ENCODE measurements at places on chromosomes 16 and 17. TPM values are rescaled to one million over a fixed set of nuclear protein-coding genes. Genes with fewer than 3 reads are reported as not detected.

DNA sequence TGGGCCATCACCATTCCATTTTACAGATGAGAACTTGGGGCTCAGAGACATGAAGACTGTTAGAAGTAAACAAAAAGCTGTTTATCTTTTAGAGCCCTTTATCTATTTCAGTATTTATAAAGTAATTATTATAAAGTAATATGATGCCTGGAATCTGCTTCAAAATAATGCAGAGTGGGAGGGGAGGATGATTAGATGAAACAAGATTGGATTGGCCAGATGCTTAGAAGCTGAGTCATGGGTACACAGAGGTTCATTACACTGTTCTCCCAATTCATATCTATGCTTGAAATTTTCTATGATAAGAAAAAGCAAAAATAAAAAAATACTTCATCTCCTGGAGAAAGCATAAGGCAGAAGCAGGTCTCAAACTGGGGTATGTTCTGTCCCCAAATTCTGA, 29.4 kb downstream of the TOM1L2 start:
- DNase-seq: no peak
- no peak overlapping the region for H3K4me3 ChIP-seq
- H3K27me3 ChIP-seq: no peaks in the 10 kb centered on the region
- no peaks in the 10 kb centered on the region for H3K36me3 ChIP-seq
- peak overlapping the region; percentile 98 for H3K27ac ChIP-seq
- H3K4me1 ChIP-seq: peaks cover 92% of the 10 kb centered on the region

The TEX19 gene
- not detected for total RNA-seq

DNA sequence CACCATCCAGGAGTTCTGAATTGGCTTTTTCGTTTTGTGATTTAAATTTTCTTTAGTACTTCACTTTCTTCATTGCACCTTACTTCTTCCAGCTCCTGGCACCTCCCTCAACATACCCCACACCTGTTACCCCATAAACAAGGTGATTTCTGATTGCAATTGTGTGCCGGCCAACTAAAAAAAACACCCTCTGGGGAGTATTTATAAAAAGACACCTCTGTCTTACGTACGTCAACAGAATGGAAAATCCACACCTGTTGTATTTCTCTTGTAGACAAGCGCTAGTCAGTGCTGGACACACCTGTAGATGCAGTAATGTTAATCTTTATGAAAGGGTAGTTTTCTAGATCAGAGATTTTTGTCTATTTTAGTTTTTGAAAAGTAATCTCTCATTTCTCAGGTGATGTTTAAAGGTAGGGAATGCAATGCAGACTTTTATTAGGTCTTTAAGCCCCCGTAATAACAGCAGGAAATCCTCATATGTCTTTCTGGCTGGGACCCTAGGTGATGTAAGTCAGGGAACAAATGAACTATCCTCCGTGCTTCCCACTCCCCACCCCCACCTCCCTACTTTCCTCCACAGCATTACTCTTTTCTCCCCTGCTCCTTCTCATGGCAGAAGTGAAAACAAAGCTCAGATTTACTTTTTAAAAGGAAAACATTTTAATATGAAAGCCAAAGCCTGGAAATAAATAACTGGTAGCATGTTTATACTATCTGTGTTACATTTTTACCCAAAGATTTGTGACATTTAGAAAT, 4.2 kb downstream of the MSI2 start:
- no peaks in the 10 kb centered on the region for H3K27me3 ChIP-seq
- no peak for DNase-seq
- peaks cover 61% of the 10 kb centered on the region for H3K4me1 ChIP-seq
- H3K27ac ChIP-seq: no peak overlapping the region
- peak overlapping the region; percentile 10 for H3K4me3 ChIP-seq

The SRCIN1 gene
- total RNA-seq: 21.4 TPM

DNA sequence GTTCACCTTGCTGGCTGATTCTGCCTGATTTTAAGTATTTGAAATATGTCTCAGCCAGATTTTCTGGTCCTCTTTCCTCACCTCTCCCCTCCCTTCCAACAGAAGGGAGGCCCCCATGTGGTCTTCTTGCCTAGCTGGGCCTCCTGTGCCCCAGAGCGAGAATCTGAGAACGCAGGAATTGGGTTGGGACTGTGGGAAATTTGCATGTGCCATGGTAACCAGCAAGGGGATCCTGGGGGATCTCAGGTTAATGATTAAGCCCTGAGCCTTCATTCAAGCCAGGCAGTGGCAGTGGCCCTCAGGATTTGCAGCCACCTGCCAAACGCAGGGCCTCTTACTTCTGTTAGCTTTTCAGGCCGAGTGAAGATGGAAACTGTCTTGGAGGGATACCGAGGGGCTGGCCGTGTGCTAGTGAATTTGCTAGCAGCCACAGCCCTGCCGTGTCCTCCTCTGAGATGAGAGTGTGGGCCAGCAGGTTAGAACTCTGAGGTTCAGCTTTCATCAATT, 40.2 kb downstream of the KSR1 start:
- DNase-seq: no peak
- peaks cover 6% of the 10 kb centered on the region for H3K36me3 ChIP-seq
- peak overlapping the region; percentile 71 for H3K27ac ChIP-seq
- H3K27me3 ChIP-seq: no peaks in the 10 kb centered on the region

GRCh38 chr17:31224366-31224765, 72.7 kb downstream of the OMG start:
- H3K27ac ChIP-seq: no peak overlapping the region
- no peaks in the 10 kb centered on the region for H3K27me3 ChIP-seq
- peaks cover 10% of the 10 kb centered on the region for H3K36me3 ChIP-seq
- no peak overlapping the region for H3K4me3 ChIP-seq
- peaks cover 3% of the 10 kb centered on the region for H3K4me1 ChIP-seq
- DNase-seq: no peak

The CASKIN2 gene
- total RNA-seq: 37.4 TPM

GRCh38 chr17:47872651-47873161, 21.7 kb upstream of the SP6 start:
- H3K27ac ChIP-seq: peak overlapping the region; percentile 40
- peaks cover 9% of the 10 kb centered on the region for H3K27me3 ChIP-seq
- H3K4me1 ChIP-seq: peaks cover 56% of the 10 kb centered on the region

The NACA2 gene
- not detected for total RNA-seq

- H3K27ac ChIP-seq: no peak overlapping the region
- no peaks in the 10 kb centered on the region for H3K36me3 ChIP-seq
- no peak for DNase-seq
- no peaks in the 10 kb centered on the region for H3K4me1 ChIP-seq
- H3K27me3 ChIP-seq: peaks cover 30% of the 10 kb centered on the region
- H3K4me3 ChIP-seq: no peak overlapping the region
Measured at GRCh38 chr16:10168258-10168657, 14.0 kb downstream of the GRIN2A start.

DNA sequence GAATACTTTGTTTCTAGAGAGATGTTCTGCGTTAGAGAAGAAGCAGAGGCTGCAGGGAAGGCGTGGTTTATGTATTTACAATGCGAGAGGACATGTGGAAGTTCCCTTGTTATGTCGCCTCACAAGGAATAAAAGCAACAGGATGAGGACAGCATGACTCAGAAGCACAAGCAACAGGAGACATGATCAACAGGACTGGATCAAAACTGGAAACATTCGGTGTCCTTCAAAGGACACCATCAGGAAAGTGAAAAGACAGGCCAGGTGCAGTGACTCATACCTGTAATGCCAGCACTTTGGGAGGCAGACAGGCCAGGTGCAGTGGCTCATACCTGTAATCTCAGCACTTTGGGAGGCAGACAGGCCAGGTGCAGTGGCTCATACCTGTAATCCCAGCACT, 52.6 kb downstream of the CCDC57 start:
- no peaks in the 10 kb centered on the region for H3K4me1 ChIP-seq
- H3K36me3 ChIP-seq: peaks cover 37% of the 10 kb centered on the region
- no peaks in the 10 kb centered on the region for H3K27me3 ChIP-seq
- no peak overlapping the region for H3K27ac ChIP-seq
- H3K4me3 ChIP-seq: no peak overlapping the region

DNA sequence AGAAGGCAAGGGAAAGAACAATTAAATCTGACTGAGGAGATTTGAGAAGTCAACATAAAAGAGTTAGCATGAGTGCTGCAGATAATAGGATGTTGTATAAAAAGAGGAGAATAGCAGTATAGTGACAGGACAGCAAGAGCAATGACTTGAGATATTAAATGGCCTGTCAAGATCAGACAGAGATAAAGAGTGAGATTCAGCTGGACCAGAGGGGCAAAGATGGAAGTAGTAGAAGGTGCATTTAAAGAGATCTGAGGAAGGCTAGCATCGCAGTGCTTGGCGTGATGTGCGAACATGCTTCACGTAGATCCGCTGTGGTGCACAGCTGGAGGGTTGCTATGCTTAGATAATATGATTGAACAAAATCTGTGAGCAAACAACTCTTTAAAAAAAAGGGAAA, 1422.6 kb upstream of the CDH8 start:
- no peak for DNase-seq
- no peak overlapping the region for H3K4me3 ChIP-seq
- no peaks in the 10 kb centered on the region for H3K36me3 ChIP-seq
- H3K27me3 ChIP-seq: no peaks in the 10 kb centered on the region
- no peak overlapping the region for H3K27ac ChIP-seq
- peaks cover 3% of the 10 kb centered on the region for H3K4me1 ChIP-seq

GRCh38 chr17:82229698-82230608, 1.1 kb downstream of the SLC16A3 start:
- H3K27ac ChIP-seq: peak overlapping the region; percentile 75
- H3K27me3 ChIP-seq: peaks cover 14% of the 10 kb centered on the region
- H3K4me3 ChIP-seq: peak overlapping the region; percentile 78
- no peaks in the 10 kb centered on the region for H3K36me3 ChIP-seq

The TBC1D3 gene
- total RNA-seq: not detected

The FOXF1 gene
- total RNA-seq: 2.6 TPM

All from mesothelial cell of epicardium (in vitro differentiated cells).